GM19239 (cell line): ENCODE measurements at places on chromosomes 4 and X.

DNA sequence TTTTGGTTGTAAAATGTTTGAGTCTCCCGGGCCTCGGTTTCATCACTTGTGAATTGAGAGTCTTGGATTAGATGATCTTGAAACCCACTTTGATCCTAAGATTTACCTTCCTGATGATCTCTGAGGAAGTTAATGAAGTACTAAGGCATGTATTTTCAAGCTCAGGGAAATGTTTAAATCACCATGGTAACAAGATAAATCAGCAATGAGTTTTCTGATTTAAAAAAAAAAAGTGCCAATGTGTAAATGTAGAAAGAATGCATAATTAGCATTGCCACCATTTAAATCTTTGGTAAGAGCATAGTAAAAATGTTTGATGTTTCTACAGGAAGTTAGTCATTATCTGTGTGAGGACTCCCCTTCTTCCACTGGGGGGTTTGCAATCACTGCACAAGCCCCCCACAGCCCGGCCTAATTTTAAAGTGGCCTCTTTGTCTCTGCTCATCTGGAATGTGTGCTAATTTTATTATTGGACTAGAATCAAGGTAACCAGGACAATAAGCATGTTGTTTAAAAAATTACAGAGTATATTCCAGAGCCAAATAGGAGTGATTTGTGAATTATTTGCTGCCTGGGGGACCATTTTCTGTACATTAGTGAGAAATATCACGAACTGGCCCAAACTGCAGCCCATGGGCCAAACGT lies 93.6 kb downstream of the SLC34A2 start:
- DNase-seq: no peak

DNA sequence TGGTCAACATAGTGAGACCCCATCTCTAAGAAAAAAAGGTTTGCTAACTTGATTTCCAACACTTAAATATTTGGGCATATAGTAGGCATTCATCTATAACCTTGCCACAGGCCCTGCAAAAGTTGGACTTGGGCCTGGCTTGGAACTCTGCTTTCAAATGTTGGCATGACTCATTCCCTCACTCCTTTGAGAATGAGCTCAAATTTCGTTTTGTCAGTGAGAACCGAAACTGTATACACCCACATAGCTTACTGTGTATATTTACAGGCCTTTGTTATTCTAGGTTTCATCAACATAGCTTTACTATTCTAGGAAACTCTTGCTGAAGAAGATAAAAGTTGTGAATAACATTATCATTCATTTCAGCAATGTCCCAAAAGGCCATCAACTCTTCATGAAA lies 88.7 kb upstream of the ELOVL6 start:
- peak; percentile 44 for DNase-seq

GRCh38 chrX:10159145-10159468 lies 2.3 kb downstream of the CLCN4 start:
- no peak for DNase-seq

GRCh38 chr4:11471618-11472017 lies 42.9 kb upstream of the HS3ST1 start:
- DNase-seq: peak; percentile 13

DNA sequence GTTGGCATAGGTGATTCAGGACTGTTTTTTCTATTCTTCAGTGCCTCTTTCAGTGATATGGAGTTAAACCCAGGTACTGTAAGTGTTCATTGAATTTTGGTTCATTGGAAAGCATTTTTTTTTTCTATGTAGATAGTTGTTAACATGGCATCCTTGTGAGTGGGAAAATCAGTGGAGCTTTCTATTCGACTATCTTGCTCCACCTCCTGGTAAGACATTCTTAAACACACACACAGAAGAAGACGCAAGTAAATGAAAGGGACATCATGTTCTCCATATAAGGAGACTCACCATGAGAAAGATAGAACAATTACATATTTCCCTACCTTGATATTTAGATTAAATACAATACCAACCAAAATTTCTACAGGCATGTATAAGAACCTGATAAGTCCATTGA lies 598.5 kb upstream of the SPANXN1 start:
- no peak for DNase-seq

- DNase-seq: no peak
Observed at GRCh38 chr4:47312170-47312569, 151.3 kb downstream of the COMMD8 start.

GRCh38 chr4:81003597-81004111 lies 26.9 kb upstream of the BMP3 start:
- peak; percentile 26 for DNase-seq

DNA sequence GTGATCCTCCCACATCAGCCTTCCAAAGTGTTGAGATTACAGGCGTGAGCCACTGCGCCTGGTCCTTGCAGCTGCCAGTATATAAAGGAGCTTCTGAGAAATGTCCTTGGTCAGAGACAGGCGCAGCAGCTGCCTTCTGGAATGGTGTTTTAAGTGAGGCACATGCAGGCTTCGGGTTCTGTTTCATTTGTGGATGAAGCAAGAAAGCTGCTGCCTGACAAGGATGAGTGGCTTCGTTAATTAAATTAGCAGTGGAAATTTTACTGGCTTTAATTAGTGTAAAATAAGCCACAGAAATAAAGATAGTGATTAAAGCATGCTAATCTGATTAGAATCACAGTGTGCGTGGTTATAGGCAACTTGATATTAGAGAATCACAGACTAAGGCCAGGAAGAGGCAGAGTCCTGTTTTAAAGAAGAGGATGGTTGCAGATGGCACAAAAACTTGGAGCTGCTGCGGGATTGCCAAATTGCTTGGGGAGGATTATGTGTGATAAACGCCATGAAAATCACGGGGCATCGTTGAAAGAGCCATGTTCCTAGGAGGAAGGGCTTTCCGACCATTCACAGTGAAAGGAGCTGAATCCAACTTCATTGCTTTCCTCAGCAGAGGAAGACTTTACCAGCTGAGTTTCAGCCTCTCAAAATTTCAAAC lies 348.4 kb upstream of the FAT1 start:
- DNase-seq: no peak

GRCh38 chrX:110026099-110026844 lies 23.4 kb downstream of the TMEM164 start:
- DNase-seq: no peak

- no peak for DNase-seq
Observed at GRCh38 chr4:98522636-98523395, 135.6 kb downstream of the TSPAN5 start.

- DNase-seq: no peak
Observed at GRCh38 chr4:64767547-64767946, 358.3 kb upstream of the TECRL start.
